ENCODE measurements at places on chromosomes 5 and 9. TPM values are rescaled to one million over a fixed set of nuclear protein-coding genes. Genes with fewer than 3 reads are reported as not detected.

DNA sequence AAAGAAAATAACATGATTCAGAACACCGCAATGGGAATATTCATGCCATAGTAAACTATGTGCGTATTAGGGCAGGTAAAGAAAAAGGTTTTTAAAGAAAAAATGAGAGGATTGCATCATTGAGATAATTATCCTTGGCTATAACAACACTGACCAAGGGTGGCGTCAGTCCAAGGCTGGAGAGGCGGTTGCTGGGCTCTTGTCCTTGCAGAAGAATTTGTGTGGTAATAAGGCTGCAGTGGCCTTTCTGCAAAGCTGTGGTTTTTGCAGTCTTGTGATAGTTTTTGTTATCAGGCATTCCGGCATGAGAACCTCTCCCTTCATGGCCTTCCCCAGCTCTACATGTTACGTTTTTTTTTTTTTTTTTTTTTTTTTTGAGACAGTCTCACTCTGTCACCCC is 14.0 kb downstream of the BOD1 start:
- peak; percentile 32 for DNase-seq

GRCh38 chr9:114958844-114959235 is 28.4 kb upstream of the TNFSF8 start:
- no peak for DNase-seq

Gene C9orf50
- total RNA-seq: not detected

Gene ZNF354C
- total RNA-seq: 2.6 TPM

Gene SHISAL2B
- total RNA-seq: not detected
